ENCODE measurements at places on chromosomes 2 and 18.

- no peak for DNase-seq
These were observed 67.6 kb downstream of the SCN1A start for GRCh38 chr2:166060191-166060590.

DNA sequence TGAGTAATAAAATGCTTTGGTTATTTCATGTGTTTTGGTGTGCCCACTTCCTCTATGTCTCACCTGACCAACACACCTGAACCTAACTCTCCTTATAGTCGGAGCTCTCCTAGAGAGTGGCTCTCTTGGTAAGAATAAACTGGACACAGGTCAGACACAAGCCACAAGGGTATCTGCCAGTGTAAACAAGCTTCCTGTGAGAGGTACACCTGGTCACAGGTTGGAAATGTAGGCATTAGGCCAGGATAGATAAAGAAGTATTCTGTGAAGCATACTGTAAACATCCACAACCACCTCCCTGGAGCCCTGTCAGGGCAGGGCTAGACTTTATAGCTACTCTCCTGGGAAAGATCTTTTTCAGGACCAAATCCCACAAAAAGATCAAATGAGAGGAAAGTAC lies 69.4 kb downstream of the ZDBF2 start:
- no peak for DNase-seq

DNA sequence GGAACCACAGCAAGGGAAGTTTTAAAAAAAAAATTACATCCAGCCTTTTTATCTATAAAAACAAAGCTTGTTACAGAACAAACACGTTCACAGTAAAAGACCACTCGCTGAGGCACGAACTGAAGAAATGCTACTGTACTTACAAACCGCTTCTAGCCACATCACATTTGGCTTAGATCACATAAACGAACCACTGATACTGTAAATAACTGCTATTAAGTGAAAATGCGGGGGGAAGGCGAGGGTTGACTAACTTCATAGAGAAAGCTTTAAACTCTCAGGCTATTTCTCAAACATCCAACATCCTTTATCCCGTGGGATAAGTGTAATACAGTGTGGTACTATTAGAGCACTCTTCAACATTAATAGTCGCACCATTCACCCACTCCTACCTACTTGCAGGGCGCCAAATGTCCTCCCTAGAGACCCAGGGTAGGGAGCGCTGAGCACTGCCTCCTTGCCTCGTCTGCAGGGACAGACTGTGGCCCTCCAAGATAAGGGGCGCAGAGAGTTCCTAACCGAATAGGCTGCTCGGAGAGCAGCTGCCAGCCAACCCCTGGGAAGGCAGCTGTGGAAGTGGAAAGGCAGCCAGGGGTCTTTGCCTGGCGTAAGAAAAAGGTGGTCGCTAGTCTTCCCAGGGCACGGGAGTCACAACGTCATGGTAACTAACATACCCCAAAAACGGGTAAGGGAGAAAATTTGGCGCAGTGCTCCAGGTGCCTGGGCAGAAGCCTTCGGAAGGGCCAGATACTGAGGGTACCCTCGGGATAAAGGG lies 854 bp downstream of the GPR155 start:
- DNase-seq = no peak

DNA sequence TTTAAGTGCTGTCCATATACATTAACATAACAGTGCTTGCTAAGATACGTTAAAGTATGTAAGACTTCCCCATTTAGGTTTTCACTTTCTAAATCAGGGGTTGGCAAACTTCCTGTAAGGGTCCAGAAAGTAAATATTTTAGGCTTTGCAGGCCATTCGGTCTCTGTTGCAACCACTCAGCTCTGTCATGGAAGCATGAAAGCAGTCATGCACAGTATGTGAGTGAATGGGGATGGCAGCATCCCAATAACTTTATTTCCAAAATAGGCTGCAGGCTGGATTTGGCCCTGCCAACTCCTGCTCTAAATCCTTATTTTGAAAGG lies 128.7 kb downstream of the PLA2R1 start:
- DNase-seq = no peak

- DNase-seq = no peak
These were observed 117.2 kb downstream of the LNPK start for GRCh38 chr2:175884697-175885393.

DNA sequence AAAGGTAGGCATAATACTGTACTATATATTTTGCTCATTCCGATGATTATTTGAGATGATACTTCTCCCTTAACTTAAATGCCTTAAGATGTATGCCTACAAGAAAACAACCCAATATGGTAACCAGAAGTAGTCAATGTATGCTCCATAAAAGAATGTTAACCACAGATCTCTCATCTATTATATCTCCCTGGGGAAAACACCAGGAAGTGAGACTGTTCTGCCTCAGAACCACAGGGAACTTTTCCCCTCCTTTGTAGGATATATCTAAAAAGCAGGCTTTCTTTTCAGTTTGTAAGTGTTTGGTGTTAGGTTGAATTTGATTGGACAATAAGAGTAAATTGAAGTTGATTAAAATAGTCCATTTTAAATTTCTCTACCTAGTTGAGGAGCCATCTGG lies 1160.5 kb upstream of the NXPH2 start:
- DNase-seq = no peak

DNA sequence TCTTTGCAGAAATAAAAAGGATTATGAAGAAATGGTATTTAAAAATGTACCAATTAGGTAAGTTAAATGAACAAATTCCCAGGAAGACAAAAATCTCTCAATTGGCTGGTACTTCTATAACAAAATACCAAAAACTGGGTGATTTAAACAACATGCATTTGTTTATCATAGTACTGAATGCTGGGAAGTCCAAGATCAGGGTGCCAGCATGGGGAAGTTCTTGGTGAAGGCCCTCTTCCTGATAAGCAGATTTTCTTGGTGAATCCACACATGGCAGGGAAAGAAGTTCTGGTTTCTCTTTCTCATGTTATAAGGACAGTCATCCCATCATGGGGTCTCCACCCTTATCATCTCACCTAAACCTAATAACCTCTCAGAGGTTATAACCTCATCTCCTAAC lies 271.6 kb upstream of the SETBP1 start:
- DNase-seq = no peak

- no peak for DNase-seq
These were observed 639 bp downstream of the EPB41L3 start for GRCh38 chr18:5543036-5543680.

DNA sequence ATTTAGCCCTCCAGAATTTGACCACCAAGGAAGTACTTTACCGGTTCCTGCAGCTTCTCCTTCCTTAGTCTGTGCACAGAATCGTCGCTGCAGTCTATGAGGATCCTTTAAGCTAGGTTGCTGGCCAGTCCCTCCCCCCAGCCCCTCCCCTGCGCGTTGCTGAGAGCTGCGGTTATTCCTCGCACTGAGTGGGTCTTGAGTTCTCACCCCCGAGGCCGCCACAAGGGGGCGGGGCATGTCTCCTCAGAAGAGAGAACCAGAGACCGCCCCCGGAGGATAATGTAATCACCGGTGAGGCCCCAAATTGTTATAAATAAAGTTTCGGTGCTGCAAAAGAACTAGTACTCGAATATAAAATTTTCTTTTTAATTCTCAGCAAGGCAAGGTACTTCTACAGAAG lies 1184.9 kb upstream of the CDH2 start:
- DNase-seq = no peak

- DNase-seq = no peak
These were observed 599.4 kb downstream of the XIRP2 start for GRCh38 chr2:167487728-167488127.

DNA sequence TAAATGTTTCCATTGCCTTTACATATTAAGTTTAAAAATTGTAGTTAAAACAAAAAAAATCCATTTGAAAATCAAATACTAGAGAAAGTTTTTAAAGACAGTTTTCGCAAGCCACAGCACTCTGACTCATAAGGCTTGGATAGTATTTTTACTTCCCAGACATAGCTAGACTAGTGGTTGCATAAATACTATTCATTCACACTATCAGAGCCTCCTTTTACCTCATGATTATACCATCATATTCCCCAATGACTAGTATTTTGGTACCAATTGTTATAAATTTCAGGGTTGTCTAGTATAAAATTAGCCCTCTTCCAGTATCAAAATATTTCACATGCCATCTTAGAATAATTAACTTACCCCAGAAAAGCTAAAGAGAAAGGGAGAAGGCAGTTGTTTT lies 393.5 kb downstream of the ERBB4 start:
- DNase-seq = no peak

GRCh38 chr2:231201475-231201814 lies 3.0 kb downstream of the ARMC9 start:
- no peak for DNase-seq

- DNase-seq = no peak
These were observed 108.4 kb downstream of the IRS1 start for GRCh38 chr2:226691255-226691654.

DNA sequence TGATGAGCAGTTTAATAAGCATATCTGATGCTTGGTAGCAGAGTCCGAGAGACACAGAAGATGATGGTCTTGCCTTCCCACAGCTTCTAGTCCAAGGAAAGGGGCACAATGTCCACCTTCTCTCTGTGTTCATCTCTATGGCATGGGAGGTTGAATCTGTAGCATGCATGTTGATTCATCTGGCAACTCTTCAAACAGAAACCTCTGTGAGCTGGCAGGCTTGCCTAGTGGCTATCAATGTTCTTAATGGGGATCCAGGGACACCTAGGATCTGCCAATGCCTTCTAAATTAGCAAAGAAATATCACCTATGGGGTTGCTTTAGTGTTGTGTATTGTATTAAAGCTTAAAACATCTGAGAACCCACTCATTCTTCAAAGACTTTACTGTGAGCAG lies 170.8 kb downstream of the INO80D start:
- DNase-seq = no peak

- no peak for DNase-seq
These were observed 7.8 kb upstream of the ARHGAP25 start for GRCh38 chr2:68726608-68727367.

DNA sequence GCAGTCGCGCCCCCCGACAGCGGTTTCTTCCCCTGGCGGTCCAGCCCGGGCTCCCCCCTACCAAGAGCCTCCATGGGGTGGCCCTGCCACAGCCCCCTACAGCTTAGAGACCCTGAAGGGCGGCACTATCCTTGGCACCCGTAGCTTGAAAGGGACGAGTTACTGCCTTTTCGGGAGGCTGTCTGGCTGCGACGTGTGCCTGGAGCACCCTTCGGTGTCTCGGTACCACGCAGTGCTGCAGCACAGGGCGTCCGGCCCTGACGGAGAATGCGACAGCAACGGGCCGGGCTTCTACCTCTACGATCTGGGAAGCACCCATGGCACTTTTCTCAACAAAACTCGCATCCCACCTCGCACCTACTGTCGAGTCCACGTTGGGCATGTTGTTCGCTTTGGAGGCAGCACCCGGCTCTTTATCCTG lies 475 bp downstream of the SLC4A1AP start:
- no peak for DNase-seq

- no peak for DNase-seq
These were observed 15.8 kb downstream of the CLASP1 start for GRCh38 chr2:121633463-121633862.

DNA sequence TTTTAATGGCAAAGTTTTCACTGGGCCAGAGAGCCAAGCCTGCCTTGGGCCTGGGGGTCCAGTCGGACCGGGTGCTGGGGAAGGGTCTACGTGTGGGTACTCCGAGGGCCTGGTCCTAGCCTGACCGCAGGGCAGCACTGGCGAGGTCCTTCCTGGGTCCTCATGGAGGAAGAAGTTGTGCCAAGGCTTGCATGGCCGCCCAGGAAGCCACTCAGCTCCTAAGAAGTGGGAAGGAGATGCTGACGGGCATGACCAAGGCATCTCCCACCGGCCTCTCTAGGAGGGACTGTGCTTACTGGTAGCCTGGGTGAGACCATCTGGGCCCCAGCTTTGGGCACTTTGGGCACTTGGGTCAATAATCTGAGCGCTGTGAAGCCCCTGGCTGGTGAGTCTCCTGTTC lies 22.6 kb downstream of the CIB4 start:
- DNase-seq = no peak

DNA sequence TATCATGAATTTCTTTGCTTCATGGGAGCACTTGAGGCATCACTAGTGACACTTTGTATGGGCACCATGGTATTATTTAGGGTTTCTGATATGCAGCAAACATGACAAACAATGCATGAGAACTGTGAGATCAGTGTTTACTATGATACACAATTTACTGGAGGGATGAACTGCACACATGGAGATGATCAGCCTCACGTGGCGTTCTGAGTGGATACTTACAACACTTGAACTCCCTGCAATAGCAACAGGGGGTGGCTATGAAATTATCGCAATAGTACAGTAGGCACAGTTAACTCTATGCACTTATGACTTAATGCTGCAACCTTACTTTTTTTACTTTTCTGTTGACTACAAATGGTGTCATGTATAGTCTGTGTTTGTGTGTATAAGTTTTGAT lies 18.5 kb upstream of the UGT1A8 start:
- no peak for DNase-seq

- peak; percentile 79 for DNase-seq
These were observed 113.9 kb downstream of the CCDC85A start for GRCh38 chr2:56297671-56298070.

DNA sequence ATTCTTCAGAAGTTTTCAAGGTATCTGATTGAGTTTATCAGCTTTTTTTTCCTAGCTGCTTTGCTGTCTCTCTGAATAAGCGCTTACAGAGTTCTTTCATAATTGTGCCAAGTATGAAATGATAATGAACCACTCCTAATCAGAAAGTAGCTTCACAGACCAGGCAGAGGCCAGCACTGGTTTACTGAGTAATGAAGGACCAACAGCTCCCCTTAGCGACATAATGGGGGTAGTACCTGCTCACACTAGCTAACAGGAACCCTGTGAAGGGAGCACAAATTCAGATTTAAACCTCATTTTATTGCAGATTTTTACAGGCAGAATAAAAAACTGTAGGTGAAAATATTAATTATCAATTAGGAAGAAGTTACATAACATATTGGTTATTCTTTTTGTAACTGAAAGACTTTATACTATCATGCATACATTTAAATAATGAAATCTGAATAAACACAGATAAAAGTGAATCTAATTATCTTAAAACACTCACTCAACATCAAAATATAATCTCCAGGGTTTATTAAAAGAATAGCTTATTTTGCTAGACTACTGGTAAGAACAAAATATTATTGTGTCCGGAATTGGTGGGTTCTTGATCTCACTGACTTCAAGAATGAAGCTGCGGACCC lies 53.7 kb upstream of the LRRC30 start:
- DNase-seq = peak; percentile 42

- DNase-seq = no peak
These were observed 47.3 kb downstream of the ROCK1 start for GRCh38 chr18:21064347-21064746.

DNA sequence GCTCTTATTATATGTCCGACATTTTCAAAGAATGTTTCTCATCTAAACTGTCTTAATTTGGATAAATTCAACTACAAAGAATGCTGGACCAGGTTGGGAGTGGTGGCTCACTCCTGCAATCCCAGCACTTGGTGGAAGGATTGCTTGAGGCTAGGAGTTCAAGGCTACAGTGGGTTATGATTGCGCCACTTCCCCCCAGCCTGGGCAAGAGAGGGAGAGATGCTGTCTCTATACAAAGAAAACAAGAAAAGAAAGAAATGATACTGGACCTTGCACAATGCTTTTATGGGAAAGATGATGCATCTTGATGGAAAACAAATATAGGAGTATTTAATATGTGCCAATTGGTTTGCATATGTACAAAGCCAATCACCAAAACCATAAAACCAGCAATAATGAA lies 296.7 kb downstream of the LPIN1 start:
- DNase-seq = no peak
